H4 (cell line): ENCODE measurements at places on chromosomes 7 and 10. TPM values are rescaled to one million over a fixed set of nuclear protein-coding genes. Genes with fewer than 3 reads are reported as not detected.

EN2 gene
- 0.16 and 0.29 TPM in 2 replicates for total RNA-seq

TET1 gene
- 2.0 TPM in 2 replicates for total RNA-seq

CC2D2B gene
- 3.0 TPM in 1 of 2 replicates, not detected in the other for total RNA-seq

SLC26A5 gene
- total RNA-seq = not detected in 2 replicates

MALRD1 gene
- 0.16 TPM in 1 of 2 replicates, not detected in the other for total RNA-seq

VSTM2A gene
- 0.14 TPM in 1 of 2 replicates, not detected in the other for total RNA-seq

ZPBP gene
- total RNA-seq = not detected in 2 replicates

SPDYE1 gene
- not detected in 2 replicates for total RNA-seq

CCL24 gene
- not detected in 2 replicates for total RNA-seq

RPEL1 gene
- total RNA-seq = 0.08 TPM in 1 of 2 replicates, not detected in the other

PLPP4 gene
- total RNA-seq = 2.6 and 14.7 TPM in 2 replicates

DKK1 gene
- total RNA-seq = 10.7 and 31.2 TPM in 2 replicates

COL28A1 gene
- total RNA-seq = not detected in 2 replicates

LRRC4 gene
- not detected in 2 replicates for total RNA-seq

HNRNPF gene
- 238 and 256 TPM in 2 replicates for total RNA-seq

TACR2 gene
- not detected in 2 replicates for total RNA-seq

NPFFR1 gene
- total RNA-seq = not detected in 2 replicates

DLX5 gene
- 0.35 and 0.51 TPM in 2 replicates for total RNA-seq

CALCR gene
- not detected in 2 replicates for total RNA-seq

BHLHA15 gene
- not detected in 2 replicates for total RNA-seq

PAX4 gene
- total RNA-seq = not detected in 2 replicates

NUDT13 gene
- total RNA-seq = 1.1 and 2.0 TPM in 2 replicates

COBL gene
- 0.21 and 0.81 TPM in 2 replicates for total RNA-seq

MYO1G gene
- not detected in 2 replicates for total RNA-seq

CHCHD2 gene
- 1,524 and 1,705 TPM in 2 replicates for total RNA-seq

LRGUK gene
- total RNA-seq = 0.04 TPM in 1 of 2 replicates, not detected in the other

PRSS2 gene
- total RNA-seq = not detected in 2 replicates

FAM13C gene
- total RNA-seq = 3.9 and 8.1 TPM in 2 replicates

ANKRD30A gene
- 0.41 and 1.2 TPM in 2 replicates for total RNA-seq

SEMA4G gene
- 0.27 and 0.89 TPM in 2 replicates for total RNA-seq

STEAP1 gene
- total RNA-seq = 14.6 and 31.3 TPM in 2 replicates

ADIRF gene
- total RNA-seq = not detected in 2 replicates

PHKG1 gene
- total RNA-seq = 0.17 TPM in 1 of 2 replicates, not detected in the other

AGMO gene
- total RNA-seq = 0.12 TPM in 1 of 2 replicates, not detected in the other

PHYHIPL gene
- 0.06 TPM in 1 of 2 replicates, not detected in the other for total RNA-seq

FAS gene
- total RNA-seq = 30.3 and 30.6 TPM in 2 replicates

ERVW-1 gene
- total RNA-seq = not detected in 2 replicates

STRIP2 gene
- total RNA-seq = 2.2 and 3.7 TPM in 2 replicates

TRPV6 gene
- not detected in 2 replicates for total RNA-seq

ADAM12 gene
- 1.3 and 2.0 TPM in 2 replicates for total RNA-seq

PCDH15 gene
- total RNA-seq = 0.35 TPM in 1 of 2 replicates, not detected in the other

FAM107B gene
- total RNA-seq = 10.0 and 16.2 TPM in 2 replicates

HGF gene
- total RNA-seq = 75.8 and 80.5 TPM in 2 replicates

CYP3A5 gene
- not detected in 2 replicates for total RNA-seq

EPHB6 gene
- total RNA-seq = 0.35 and 1.7 TPM in 2 replicates

DYNC1I1 gene
- 6.2 and 6.5 TPM in 2 replicates for total RNA-seq

SSMEM1 gene
- not detected in 2 replicates for total RNA-seq

PNLIPRP2 gene
- not detected in 2 replicates for total RNA-seq

CYP17A1 gene
- total RNA-seq = not detected in 2 replicates
